T-cell (primary cell): ENCODE measurements at places on chromosomes 16 and 17.

DNA sequence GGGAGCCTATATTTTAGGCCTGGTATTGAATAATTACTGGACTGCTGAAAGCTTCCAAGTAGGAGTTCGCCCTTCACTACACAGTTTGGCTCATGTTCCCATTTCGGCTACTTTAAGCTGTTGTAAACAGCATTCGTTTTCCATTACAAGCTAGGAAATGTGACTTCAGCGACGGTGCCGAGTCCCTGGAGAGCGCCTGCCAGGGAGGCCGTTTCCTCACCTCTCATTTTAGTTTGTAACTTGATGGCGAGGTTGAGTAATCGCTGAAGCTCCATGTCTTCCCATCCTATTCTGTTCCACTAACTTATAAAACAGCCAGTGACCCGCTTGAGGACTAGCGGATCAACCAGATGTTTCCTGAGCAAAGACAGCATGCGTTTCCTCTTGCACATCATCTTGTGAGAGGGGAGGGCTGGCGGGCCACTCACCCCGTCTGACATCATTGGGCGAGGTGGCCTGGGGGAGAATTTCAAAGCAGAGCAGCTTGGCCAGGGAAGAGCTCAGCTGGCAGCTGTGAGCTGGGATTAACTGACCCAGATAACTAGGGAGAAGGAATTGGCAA, 32.9 kb downstream of the PCTP start:
- H3K27me3 ChIP-seq: no peaks in the 10 kb centered on the region
- H3K36me3 ChIP-seq: no peaks in the 10 kb centered on the region
- DNase-seq: no peak
- no peaks in the 10 kb centered on the region for H3K4me1 ChIP-seq

DNA sequence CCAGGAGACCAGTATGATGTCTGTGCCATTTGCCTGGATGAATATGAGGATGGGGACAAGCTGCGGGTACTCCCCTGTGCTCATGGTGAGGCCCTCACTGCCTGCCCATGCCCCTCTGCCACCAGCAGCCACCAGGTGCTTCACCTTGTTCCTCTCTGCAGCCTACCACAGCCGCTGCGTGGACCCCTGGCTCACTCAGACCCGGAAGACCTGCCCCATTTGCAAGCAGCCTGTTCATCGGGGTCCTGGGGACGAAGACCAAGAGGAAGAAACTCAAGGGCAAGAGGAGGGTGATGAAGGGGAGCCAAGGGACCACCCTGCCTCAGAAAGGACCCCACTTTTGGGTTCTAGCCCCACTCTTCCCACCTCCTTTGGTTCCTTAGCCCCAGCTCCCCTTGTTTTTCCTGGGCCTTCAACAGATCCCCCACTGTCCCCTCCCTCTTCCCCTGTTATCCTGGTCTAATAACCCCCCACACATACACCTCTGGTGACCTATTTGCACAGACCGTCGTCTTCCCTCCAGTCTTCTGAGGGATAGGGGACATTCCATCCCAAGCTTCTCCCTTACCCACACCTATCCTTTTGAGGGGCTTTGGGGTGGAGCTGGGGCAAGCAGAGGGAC, 3.7 kb downstream of the PFN1 start:
- peak overlapping the region; percentile 60 for H3K4me3 ChIP-seq
- H3K4me1 ChIP-seq: peaks cover 39% of the 10 kb centered on the region
- peak overlapping the region; percentile 97 for H3K27ac ChIP-seq
- no peak for DNase-seq
- H3K36me3 ChIP-seq: peaks cover 8% of the 10 kb centered on the region

- no peak for DNase-seq
Observed at GRCh38 chr17:79601604-79602424, 9.0 kb downstream of the RBFOX3 start.

- H3K4me3 ChIP-seq: no peak overlapping the region
- DNase-seq: no peak
- H3K36me3 ChIP-seq: no peaks in the 10 kb centered on the region
- H3K27ac ChIP-seq: no peak overlapping the region
- no peaks in the 10 kb centered on the region for H3K4me1 ChIP-seq
Observed at GRCh38 chr17:58229881-58230280, 8.5 kb upstream of the LPO start.

DNA sequence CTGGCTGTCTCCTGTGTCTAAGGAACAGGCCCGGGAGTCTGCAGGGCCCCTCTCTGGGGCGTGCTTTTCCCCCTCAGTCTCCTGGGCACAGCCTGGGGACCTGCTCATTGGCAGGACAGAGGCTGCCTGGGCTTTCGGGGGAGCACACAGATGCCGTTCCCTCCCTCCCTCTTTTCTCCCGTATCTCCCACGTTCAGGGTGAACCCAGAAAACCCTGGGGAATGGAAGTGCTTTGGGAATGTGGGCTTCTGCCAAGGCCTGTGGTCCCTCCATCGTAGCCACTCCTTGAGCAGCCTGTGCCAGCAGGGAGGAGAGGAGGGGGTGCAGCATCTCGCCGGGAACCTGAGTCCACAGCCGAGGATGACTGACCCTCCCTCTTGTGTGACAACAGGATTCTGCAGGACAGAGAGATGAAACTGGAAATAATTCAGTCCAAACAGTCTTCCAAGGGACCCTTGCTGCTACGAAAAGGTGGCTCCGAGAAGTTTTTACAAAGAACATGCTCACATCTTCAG, 52.0 kb downstream of the RNF213 start:
- no peaks in the 10 kb centered on the region for H3K27me3 ChIP-seq
- DNase-seq: no peak
- H3K36me3 ChIP-seq: peaks cover 77% of the 10 kb centered on the region
- no peak overlapping the region for H3K4me3 ChIP-seq
- no peaks in the 10 kb centered on the region for H3K4me1 ChIP-seq
- H3K27ac ChIP-seq: no peak overlapping the region

DNA sequence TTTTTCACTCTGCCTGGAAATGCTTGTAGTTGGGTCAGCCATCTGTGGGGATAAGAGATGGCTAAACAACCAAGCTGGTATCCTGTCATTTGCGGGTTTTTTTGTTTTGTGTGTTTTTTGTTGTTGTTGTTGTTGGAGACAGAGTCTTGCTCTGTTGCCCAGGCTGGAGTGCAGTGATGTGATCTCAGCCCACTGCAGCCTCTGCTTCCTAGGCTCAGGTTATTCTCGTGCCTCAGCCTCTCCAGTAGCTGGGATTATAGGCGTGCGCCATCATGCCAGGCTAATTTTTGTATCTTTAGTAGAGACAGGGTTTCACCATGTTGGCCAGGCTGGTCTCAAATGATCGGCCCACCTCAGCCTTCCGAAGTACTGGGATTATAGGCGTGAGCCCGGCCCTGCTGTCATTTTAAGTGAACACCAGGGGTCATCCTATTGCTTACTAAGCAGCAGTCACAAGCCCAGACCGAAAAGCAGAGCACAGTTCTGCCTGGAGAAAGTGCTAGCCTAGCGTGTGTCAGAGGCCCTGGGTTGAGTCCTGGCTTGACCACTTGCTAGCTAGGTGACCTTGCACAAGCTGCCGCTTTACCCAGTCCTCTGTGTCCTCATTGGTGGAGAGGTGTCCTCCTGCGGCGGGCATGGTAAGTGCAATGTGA, 4.6 kb downstream of the SMCR8 start:
- H3K4me3 ChIP-seq: no peak overlapping the region
- H3K27ac ChIP-seq: no peak overlapping the region
- no peaks in the 10 kb centered on the region for H3K27me3 ChIP-seq
- H3K4me1 ChIP-seq: peaks cover 15% of the 10 kb centered on the region

DNA sequence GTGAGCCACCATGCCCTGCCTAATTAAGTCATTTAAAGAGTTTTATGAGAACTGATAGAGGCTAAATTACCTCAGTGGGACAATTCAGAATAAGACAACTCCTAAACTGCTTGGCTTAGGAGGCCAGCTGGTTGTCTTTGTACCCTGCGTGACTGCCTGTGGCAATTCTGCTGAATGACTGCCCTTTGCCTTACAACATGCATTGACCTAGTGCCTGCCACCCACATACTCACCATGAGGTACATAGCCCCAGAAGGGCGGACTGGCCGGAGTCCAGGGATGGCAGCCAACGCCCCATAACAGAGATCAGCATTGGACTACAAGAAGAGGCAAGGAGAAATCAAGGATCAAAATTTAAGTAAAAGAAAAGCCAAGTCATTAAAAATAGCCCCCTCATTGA, 7.3 kb downstream of the TAT start:
- no peak overlapping the region for H3K27ac ChIP-seq
- no peak for DNase-seq
- peaks cover 8% of the 10 kb centered on the region for H3K4me1 ChIP-seq
- H3K27me3 ChIP-seq: peaks cover 11% of the 10 kb centered on the region

GRCh38 chr17:82775001-82775823, 23.3 kb downstream of the TBCD start:
- H3K4me1 ChIP-seq: peaks cover 34% of the 10 kb centered on the region
- peak overlapping the region; percentile 70 for H3K27ac ChIP-seq
- H3K4me3 ChIP-seq: no peak overlapping the region
- no peaks in the 10 kb centered on the region for H3K27me3 ChIP-seq
- no peaks in the 10 kb centered on the region for H3K36me3 ChIP-seq

DNA sequence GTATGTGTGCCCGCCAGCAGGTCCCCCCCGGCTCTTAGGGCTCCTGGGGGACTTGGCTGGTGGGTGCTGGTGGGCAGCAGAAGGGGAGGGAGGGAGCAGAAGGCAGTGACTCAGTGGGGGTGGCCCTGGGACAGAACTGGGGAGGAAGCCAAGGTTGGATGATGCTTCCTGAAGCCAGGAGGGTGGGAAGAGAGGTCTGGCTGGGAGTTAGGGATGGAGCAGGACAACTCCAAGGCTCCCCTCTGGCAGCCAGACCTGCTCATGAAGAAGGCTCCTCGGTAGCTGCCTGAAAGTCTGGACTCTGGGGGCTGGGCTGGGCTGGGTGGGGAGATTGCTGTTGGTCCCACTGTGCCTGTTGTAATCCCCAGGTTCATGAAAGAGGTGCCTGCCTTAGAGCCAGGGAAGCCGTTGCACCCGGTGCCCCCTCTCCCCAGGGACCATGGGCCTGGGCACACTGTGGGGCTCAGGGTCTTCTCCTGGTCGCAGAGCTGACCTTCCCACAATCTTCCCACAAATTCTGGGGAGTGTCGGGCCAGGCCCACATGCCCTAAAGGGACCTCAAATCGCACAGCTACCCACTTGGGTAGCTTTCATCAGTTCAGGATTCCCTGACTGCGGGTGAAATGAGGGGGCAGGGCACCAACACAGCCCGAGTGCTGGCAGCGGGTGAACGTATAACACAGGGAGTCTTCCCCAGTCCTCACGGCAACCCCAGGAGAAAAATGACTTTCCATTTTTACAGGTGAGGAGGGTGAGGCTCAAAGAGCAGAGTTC, 1.1 kb upstream of the PLEKHG4 start:
- H3K4me1 ChIP-seq: peaks cover 24% of the 10 kb centered on the region
- peaks cover 10% of the 10 kb centered on the region for H3K36me3 ChIP-seq
- DNase-seq: no peak
- H3K27ac ChIP-seq: peak overlapping the region; percentile 52
